OCI-LY7 (cell line): ENCODE measurements at places on chromosomes 11 and 22.

DNA sequence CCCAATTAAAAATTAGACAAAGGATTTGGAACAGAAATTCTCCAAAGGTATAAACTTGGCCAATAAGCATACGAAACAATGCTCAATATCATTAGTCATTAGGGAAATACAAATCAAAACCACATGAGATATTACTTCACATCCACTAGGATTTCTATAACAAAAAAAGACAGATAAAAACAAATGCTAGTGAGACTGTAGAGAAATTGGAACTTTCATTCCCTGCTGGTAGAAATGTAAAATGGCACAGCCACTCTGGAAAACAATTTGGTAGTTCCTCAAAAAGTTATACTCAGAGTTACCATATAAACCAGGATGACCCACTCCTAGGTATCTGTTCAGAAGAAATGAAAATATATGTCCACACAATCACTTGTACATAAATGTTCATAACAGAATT, 71.6 kb downstream of the RPL27A start:
- DNase-seq = no peak

DNA sequence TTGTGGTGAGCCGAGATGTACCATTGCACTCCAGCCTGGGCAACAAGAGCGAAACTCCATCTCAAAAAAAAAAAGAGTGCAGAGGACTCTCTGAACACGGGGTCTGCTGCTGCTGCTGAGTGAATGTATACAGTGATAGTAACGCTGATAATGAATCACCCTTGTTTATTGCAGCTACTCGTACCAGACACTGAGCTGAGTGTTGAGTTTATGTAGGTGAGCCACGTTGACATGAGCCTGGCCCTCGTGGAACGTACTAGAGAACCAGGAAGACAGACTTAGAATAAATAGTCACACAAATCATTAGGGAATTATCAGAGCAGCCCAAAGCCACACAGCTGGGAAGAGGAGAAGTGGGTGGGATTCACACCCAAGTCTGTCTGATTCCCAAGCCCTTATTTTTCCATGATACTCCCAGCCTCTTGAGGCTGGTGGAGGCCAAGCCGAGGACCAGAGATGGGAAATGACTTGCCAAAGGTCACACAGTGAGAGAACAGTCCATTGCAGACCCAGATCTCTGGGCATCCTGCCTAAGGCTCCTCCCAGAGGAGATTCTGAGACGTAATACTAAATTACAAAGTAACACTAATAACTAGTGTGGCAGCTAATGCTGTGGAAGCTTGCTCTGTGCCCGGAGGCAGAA, 34.8 kb downstream of the MB start:
- no peak for DNase-seq

- DNase-seq = no peak
Measured at GRCh38 chr22:50183141-50183971, 2.4 kb upstream of the TRABD start.

- no peak for DNase-seq
Measured at GRCh38 chr11:122179961-122180834, 64.2 kb upstream of the BLID start.

DNA sequence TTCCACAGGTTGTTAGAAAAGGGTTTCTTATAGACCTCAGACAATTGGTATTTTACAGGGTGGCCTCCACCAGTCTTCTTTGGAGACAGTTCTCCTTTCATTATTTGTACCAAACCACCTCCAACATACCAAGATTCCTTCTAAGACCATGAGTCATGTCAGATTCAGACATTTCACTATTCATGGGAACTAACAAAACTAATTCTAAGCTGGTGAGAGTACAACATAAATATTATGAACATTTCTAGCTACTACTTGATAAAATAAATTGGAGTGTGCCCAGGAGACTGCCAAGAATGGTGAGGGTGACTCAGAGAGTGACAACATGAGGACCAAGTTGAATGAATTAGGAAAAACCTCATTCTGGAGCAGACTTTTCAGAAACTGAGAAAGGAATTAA, 494.6 kb upstream of the LRRC4C start:
- DNase-seq = no peak

- DNase-seq = no peak
Measured at GRCh38 chr11:124922831-124923230, 3.8 kb downstream of the HEPN1 start.

DNA sequence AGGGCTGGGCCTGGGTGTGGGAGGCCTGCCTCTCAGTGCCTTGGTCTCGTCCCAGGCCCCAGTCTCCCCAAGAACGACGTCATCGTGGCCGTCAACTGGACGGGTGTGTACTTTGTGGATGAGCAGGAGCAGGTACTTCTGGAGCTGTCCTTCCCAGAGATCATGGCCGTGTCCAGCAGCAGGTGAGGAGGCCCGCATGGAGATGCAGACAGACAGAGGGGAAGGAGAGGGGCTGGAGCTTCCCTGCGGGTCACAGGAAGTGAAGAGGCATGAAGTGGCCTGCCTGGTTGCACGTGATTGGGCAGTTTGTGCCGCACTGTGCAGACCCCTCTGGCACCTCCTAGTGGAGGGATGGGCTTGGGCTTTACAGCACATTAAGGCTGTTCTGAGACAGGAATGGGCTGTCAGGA, 70.4 kb downstream of the MYO7A start:
- peak; percentile 37 for DNase-seq

DNA sequence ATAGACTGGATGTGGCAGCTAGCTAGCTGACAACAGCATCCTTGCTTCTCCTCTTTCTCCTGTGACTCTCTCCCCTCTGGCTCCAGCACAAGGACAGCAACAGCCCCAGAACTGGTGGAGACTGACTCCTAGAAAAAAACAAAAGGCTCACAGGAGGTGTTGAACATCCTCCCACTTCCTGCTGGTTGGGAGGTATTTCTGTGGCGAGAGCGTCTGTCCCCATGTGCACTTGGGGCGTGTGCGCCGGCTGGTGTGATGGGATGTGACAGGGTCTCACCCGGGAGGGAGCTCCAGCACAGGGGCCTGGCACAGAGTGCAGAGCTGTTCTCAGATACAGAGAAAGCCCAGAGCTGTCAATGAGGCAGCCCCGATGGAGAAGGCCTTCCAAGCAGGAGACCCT, 107.2 kb upstream of the E2F8 start:
- DNase-seq = no peak

DNA sequence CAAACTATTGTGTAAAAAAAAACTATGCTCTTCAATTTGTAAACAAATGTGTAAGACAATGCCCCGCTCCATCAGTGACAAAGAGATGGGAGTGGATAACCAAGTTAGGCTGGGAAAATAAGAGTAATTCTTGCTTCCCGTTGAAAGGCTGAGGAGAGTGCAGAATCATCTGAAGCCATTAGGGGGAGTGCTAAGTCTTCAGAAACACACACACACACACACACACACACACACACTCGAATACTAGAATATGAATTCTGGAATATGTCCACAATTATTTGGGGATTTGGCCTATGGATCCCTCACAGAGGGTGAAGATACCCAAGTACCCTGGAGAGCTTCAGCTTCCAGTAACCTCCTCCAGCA, 27.8 kb upstream of the ROBO3 start:
- DNase-seq = peak; percentile 82

- peak; percentile 83 for DNase-seq
Measured at GRCh38 chr11:7892059-7892699, 38.9 kb downstream of the OR10A6 start.
